ENCODE measurements at places on chromosomes 1 and 21.

GRCh38 chr1:198631292-198631691 is 7.5 kb upstream of the PTPRC start:
- no peak for DNase-seq

- DNase-seq, result no peak
Measured at GRCh38 chr1:32250893-32251716, at the start of gene LCK. TSS of gene LCK (plus strand) at chr1:32251265. CDS start at chr1:32274330, 23,065 bp downstream.

GRCh38 chr1:156717351-156717750 is 10.9 kb upstream of the METTL25B start:
- DNase-seq, result no peak

GRCh38 chr1:154962156-154962749 is 671 bp upstream of the PYGO2 start:
- no peak for DNase-seq

- no peak for DNase-seq
Measured at GRCh38 chr1:23600283-23600682, 41.0 kb upstream of the ID3 start.

DNA sequence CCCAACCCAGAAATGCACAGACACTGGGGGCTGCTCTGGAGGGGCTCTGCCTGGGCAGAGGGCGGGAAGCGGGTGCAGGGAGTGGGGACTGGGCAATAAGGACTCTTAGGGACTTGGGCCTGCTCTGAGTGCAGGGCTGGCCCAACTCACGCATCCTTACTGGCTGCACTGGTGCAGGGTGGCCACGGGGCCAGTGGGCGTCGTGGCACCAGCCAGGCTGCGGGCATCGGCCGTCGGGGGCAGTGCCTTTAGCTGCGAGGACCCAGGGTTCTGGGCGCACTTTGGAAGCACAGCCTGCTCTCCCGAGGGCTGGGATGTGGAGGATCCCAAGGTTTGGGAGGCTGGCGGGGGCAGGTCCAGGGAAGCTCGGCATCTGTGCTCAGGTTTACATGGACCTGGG is 27.1 kb upstream of the TTLL10 start:
- no peak for DNase-seq

GRCh38 chr1:61202854-61203598 is 120.7 kb downstream of the NFIA start:
- DNase-seq, result peak; percentile 60

DNA sequence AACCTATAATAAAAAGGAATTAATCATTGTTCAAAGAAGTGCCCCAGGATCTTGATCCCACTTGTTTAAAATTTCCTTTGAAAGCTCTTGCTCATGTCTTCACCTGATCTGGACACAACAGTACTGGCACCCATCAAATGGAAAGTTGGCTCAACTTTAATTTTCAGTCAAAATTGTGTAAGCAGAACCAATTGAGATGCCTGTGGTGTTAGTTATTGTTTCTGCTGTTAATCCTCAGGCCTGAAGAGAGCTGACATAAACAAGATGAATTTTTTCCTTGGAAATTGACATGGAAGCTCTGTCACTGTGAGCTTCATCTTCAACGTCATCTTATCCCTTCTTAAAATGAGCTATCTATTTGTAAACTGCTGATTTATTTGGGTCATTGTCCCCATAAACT is 88.3 kb upstream of the TNFSF4 start:
- no peak for DNase-seq

DNA sequence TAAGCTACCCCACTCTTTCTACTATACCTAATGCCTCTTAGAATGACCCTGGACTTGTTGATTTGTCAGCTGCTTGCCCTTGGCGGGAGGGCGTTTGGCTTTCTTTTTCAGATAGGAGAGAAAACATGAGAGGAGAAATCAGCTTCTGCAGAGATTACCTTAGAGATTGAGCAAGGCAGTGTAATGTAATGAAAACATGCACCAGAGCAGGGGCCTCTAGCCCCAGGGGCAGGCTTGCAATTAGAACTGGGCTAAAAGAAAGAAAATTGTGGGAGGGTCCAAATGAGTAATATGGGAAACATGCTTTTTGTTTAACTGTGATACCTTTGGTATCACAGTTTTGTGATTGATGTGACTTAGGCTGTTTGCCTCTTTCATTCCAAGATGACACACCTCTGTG is 89.7 kb downstream of the PBX1 start:
- no peak for DNase-seq

DNA sequence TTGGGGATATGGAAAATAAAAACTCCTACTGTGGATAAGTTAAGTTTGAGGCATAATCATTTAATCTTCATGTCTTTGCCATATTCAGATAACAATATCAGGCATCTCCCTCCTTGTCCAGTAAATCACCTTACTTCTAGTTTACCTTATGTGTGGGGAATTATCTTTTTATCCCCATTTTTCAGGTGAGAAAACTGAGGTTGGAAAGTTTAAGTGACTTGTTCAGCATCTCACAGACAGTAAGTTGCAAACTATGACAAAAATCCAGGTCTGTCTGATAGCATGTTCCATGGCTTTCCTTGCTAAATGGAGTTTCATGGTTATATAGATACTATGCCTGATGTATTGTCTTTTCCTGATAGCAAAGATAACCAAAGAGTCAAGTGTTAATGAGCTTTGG is 79.7 kb downstream of the TMEM200B start:
- DNase-seq, result no peak

DNA sequence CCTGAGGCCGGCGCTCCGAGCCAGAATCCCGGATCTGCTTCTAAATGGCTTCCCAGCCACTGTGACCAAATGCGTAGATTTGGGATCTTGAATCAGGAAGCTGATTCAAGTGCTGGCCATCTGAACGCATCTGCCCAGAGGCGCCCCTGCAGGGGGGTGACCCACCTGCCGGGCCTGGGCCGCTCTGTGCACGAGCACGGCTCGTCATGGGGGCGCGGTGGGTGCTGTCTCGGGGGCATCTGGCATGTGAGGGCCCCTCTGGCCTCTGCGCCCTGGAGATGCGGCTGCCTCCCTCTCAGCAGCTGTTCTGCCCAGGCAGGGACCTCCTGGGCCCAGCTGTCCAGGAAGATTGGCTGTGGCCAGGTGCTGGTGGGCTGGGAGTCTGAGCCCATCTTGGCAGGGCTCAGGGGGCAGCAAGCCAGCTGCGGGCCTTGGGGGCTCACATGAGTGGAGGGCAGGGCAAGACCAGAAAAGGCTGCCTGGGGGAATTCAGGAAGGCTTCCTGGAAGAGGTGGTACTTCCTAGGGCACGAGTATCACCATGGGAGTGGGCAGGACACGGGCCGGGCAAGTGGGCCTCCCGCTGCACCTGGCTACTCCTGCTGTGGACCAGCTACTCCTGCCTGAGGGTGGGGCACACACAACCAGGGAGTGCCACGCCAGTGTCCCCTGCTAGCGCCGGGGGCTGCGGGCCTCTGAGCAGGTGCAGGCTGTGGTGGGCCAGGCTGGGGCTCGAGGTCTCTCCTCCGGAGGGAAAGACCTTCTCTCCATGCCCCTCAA is 25.1 kb downstream of the PLCH2 start:
- DNase-seq, result peak; percentile 31

GRCh38 chr1:117137281-117137855 is 15.8 kb upstream of the TRIM45 start:
- DNase-seq, result no peak

DNA sequence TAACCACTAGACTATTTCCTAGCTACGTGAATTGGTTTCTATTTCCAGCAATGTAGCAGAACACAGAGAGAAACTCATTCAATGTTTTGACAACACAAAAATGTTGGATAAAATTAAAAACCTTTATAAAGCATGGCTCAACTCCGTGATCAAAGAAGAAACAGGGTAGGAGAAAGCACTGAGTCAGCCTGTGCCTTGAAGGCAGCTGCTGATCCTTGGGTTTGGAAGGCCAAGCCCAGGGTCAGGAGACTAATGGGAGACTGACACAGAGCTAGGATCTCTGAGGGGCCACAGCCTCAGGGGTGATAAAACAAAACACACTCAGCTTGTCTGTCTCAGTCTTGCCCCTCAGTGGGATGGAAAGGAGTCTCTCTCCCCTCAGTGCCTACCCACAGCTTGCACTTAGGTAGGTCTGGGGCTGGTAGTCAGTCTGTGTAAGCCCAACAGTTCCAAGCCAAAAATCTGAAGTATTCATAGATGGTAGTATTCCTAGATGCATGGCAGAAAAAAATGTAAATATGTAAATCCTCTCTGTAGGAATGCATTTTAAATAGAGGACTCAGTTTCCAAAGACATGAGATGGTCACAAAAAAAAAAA is 53.3 kb downstream of the B3GALNT2 start:
- DNase-seq, result no peak

DNA sequence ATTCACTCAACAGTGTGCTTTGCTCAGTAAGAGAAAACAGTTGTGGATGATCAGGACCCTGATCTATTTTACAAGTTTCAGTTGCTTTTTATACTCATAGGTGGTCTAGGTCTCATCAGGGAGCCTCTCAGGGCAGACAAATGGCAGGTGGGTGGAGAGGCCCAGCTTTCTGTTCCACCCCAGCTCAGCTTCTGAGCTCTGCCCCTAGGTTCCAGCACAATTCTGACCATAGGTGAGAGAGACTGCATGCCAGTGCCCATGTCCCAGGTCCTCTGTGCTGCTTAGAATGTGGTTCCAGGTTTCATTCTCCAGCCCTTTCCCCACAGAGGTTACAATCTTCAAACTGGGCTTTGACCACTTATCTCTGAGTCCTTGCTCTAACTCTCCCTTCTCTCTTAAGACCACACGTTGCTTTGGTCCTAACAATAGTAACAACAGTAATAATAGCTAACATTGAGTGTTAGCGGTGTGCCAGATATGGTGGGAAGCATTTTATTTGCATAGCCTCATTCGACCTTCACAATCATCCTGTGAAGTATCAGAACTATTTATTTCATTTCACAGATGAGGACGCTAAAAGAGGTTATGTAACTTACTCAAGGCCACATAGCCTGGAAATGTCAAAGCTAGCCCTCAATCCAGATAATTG is 19.6 kb upstream of the DUSP10 start:
- no peak for DNase-seq

- peak; percentile 12 for DNase-seq
Measured at GRCh38 chr1:17922833-17923232, 167.7 kb downstream of the ACTL8 start.

GRCh38 chr1:161427733-161428516 is 60.2 kb upstream of the CFAP126 start:
- DNase-seq, result no peak

DNA sequence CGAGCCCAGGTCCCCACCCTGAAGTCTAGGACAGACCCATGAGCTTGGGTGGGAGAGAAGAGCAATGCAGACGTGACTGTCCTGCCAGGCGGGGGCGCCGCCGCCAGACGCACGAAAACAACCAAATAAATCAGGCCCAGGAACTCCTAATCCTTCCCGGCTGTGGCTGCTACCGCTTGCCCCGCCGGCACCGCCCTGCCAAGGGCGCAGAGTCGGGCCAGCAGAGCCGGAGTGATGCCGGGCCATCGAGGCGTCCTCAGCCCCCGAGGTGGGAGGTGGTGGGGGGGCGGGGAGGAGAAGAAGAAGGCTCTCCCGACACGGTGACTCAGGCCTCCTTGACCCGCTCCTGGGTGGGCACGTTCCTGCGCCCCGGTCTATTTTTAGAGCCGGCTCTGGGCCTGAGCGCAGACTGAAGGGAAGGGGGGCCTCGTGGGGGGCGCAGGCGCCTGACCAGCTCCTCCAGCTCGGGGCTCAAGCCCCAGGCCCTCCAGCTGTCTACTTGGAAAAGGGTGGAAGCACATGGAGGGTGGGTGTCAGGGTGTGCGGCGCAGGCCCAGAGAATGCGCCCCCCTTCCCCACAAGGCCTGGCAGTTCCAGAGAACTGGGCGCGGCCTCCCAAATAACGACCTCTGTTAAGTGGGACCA is 10.7 kb upstream of the COL16A1 start:
- DNase-seq, result no peak

DNA sequence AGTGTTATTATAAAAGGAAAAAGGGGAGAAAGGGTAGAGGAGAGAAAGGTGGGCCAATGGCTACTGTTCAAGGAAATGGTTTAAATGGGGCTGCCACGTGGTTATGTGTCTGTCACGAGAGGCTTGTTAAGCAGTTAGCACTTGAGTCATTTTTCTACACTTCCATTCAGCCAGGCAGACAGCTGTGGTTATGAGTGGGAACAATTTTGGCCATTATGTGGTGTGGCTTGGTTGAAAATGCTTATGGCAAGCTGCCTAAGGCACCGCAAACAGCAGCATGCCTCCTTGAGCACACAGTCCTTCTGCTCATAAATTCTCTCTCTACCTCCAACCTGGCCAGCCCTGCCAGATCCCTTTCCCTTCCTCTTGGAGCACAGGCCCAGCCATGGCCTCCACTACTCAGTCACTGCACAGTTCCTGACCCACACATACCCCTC is 3.2 kb upstream of the SRM start:
- no peak for DNase-seq

DNA sequence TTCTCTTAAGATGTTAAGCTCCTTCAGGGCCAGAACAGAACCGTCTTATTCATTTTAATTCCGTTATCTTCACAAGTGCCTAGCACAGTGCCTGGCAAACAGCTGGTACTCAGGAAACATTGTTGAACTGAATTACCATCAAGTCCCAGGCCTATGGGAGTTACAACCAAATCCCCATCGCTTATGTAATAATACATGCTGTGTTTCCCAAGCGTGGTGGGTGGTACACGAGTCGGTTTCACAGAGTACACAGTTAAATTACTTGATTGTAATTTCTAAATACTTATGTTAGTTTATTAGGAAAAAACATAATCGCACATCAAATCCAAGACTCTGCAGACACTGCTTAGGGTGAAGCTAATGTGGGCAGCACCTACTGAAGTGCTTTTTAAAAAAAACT is 1.0 kb downstream of the ANGEL2 start:
- DNase-seq, result peak; percentile 15

- DNase-seq, result peak; percentile 6
Measured at GRCh38 chr1:212186427-212187207, 98.6 kb upstream of the PPP2R5A start.

- no peak for DNase-seq
Measured at GRCh38 chr1:41293779-41294178, 51.7 kb upstream of the SCMH1 start.

- no peak for DNase-seq
Measured at GRCh38 chr1:206732508-206732907, 38.1 kb upstream of the IL19 start.

DNA sequence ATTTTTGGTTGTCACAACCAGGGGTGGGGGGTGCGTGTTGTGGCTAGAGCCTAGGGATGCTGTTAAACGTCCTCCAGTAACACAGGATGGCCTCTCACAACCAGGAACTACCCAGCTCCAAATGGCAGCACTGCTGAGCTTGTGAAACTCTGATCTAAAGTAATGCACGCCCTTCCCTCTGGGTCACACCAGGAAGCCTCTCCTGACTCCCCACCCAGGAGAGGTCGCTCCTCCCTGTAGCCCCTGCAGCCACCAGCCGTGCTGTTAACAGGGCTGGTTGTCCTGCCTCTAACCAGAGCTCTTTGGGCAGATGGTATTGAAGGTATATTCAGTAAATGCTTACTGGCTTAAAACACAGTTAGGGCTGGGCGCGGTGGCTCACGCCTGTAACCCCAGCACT is 73.2 kb downstream of the NKAIN1 start:
- no peak for DNase-seq

GRCh38 chr1:215963621-215964020 is 396.5 kb downstream of the KCTD3 start:
- DNase-seq, result no peak

- DNase-seq, result no peak
Measured at GRCh38 chr1:5532811-5533210, 459.4 kb downstream of the NPHP4 start.

Measured in muscle of arm (tissue), 14 donors.